ENCODE measurements at places on chromosomes 13 and 19.

- DNase-seq: no peak
Observed at GRCh38 chr13:80871481-80871880, 530.6 kb upstream of the SPRY2 start.

DNA sequence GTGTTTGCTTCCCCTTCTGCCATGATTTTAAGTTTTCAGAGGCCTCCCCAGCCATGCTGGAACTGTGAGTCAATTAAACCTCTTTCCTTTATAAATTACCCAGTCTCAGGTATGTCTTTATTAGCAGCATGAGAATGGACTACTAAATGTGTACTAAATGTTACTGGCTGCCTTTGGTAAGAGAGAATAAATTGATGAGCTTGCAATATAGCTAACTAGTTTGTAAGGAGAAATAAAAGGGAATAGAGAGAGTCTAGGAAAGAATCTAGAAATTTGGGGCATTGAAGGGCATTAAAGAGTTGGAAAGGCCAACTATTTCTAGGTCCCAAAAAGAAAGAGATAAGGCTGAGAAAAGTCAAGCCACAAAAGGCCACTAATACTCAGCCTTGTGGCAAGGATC lies 5.5 kb upstream of the SOHLH2 start:
- no peak for DNase-seq

DNA sequence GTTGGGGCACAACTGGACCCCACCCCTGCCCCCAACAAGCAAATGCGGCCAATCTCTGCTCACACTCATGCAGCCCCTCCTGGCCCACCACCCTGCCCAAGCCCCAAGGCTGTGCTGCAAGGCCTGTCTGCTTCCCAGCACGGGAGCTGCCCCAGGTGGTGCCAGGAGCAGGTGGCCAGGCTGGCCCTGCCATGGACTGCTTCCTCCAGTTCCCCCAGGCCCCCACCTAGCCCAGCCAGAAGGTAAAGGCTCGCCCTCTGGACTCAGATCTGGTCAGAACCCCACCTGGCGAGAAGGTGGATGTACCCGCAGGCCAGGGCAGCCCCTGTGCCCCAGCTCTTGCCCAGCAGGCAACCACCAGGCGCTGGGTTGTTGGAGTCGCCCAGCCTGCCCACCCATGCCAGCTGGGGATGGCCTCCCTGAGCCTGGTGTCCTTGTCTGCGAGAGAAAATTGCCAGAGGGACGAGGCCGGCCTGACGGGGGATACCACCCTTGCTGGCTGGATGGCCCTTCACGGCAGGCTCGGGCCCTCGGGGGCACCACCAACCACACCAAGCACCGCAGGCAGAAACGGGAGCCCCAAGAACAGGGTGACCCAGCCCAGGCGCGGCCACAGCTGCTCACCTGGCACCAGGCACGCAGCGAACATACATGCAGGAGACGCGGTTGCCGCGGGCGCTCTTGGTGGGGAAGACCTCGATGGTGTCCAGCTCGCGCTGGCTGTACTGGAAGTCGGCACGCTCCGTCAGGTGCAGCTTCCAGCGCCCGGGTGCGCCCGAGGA lies 4.5 kb downstream of the ABHD17A start:
- no peak for DNase-seq

DNA sequence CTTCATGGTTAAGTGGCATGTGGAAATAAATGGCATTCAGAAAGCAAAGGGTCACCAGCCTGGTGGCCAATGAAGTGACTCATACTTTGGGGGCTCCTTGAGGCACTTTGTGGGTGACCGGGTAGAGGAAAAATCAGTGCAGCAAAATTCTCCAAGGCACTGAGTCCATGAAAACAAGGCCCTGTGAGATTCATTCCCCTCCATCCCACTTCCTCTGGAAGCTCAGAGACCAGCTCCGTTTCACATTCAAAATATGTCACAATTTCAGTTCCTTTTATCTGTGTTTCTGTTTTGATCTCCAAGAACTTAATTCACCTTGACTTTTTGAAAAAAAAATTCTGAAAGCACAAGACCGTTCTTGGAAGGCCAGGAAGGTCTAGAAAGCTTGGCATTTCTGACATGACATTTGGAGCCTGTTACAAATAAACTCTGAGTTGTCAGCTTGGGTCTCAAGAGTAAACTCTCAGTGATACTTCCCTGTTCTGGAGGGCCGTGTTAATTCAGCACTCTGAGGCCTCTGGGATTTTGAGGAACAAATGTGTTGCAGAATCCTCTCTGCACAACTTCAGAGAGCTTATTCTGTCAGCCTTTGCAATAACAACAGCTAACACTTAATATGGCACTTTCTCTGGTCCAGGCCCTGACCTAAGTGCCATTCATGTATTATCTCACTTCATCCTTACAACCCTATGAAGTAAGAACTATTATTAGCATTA lies 6.8 kb downstream of the CYSLTR2 start:
- peak; percentile 77 for DNase-seq

DNA sequence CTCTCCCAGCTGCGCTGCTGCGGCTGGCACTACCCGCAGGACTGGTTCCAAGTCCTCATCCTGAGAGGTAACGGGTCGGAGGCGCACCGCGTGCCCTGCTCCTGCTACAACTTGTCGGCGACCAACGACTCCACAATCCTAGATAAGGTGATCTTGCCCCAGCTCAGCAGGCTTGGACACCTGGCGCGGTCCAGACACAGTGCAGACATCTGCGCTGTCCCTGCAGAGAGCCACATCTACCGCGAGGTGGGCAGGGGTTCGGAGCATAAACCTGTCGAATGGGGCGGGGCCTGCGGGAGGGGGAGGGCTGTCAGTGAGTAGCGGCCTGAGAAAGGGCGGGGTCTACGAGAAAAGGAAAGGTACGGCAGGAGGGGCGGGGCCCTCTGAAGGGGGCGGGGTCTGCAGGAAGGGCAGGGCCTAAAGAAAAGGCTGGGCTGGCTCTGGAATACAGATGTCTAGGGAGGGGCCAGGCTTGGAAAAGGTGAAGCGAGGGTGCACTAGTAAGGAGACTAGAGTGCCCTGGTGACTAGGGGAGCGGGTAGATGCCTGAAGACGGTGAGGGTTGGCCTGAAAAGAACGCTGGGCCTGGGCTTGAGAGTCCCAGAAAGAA lies 3.6 kb downstream of the CD37 start:
- DNase-seq: no peak

DNA sequence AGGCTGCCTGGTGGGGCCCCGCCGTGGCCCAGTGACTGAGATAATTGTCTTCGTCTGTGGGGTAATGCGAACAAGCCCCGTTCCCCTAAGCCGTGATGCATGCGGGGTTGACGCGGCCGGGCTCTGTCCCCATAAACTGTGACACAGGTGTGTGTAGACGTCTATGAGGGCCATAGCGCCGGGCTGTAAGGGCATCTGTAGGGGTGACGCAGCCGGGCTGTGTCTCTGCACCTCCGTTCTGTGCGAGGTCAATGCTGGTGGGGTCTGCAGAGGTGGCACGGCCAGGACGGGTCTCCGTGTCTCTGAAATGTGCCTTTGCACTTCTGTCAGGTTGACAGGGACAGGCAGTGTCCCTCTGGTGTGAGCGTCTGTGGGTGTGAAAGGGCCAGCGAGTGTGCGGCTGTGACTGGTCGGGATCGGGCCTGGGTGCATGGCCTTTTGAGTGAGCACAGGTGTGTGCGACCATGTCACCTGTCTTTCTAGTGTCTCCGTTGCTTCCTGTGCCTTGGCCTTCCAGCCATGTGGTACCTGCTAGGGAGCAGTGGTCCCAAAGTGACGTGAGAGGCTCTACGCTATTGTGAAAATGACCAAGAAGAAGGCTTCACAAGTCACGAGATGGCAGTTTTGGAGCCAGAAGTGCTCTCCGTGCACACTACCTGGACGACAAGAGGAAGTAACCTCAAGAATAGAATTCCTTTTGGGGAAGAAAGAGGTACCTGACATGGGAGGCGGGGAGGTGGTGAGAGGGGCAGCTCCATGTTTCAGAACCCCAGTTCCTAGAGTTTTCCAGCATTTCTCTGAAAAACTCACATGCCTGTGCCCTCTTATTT lies 16.4 kb upstream of the ZNF331 start:
- peak; percentile 20 for DNase-seq

DNA sequence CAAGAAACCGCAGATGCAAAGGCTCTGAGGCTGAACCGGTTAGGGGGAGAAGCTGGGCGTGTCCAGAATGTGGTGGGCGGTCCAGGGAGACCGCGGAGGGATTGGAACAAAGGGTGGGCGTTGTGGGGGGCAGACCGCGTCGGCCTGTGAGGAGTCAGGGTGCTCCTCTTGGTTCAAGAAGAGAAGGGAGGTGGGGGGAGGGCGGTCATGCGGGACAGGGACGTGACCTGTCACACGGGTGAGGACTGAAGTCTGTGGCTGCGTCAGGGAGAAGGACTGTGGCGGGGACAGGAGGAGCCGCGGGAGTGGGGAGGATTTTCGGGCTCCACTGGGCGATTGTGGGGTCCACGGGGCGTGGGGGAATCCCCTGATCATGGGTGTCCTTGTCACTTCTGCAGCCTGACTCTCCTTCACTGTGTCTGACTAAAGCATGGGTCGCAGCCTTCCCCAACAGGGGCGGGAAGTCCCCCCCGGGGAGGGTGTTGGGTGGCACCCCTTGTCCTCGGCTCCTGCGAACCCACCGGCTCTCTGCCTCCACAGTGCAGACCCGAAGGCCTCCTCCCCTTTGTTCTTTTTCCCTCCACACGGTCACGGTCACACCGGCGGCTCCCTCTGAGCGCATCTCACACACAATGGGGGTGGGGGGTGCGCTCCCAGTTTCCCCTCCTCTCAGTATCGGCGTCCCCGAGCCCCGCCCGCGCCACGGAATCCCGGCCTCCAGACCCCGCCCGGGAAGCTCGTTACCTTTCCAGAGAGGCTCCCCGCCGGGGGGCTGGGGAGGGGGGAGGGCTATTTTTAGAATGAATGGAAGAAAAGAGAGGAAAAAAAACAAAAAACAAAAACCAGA lies 16.4 kb upstream of the KCNN1 start:
- peak; percentile 42 for DNase-seq

DNA sequence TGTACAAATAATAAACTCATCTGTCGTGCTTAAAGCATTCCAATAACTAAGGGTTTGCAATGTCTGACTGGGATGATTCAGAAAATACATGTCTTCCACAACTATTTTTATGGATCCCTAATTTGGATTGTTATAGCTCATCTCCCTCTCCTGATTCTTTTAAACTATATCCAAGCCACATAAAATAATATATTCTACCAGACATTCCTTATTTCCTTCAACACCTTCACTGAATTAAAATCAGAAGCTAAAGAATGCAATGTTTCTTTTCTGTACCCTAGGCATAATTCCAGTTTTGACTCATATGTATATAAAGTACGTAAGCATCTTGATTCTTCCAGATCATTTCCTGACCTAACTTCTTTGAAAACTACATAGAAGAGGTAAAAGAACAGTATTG lies 420.4 kb downstream of the EFNB2 start:
- no peak for DNase-seq

- no peak for DNase-seq
Observed at GRCh38 chr13:33070713-33071112, 54.5 kb downstream of the KL start.

- DNase-seq: no peak
Observed at GRCh38 chr13:31056644-31057271, 104.9 kb downstream of the HSPH1 start.

- no peak for DNase-seq
Observed at GRCh38 chr13:73984949-73985691, 149.1 kb downstream of the KLF12 start.

- peak; percentile 94 for DNase-seq
Observed at GRCh38 chr13:30114571-30115256, 192.6 kb downstream of the KATNAL1 start.

- DNase-seq: peak; percentile 45
Observed at GRCh38 chr19:42563352-42564210, 31.1 kb downstream of the CEACAM8 start.

All from common myeloid progenitor, CD34-positive (primary cell).